ENCODE measurements at places on chromosomes 5 and 9.

- DNase-seq = no peak
- peak overlapping the region; percentile 94 for H3K27ac ChIP-seq
- H3K27me3 ChIP-seq = peaks cover 2% of the 10 kb centered on the region
- peak overlapping the region; percentile 98 for H3K4me3 ChIP-seq
- H3K36me3 ChIP-seq = peaks cover 58% of the 10 kb centered on the region
- peaks cover 66% of the 10 kb centered on the region for H3K4me1 ChIP-seq
Measured at GRCh38 chr5:177428574-177429217, 2.2 kb downstream of the GRK6 start.

- no peaks in the 10 kb centered on the region for H3K36me3 ChIP-seq
- H3K27ac ChIP-seq = no peak overlapping the region
- H3K4me3 ChIP-seq = peak overlapping the region; percentile 35
- H3K4me1 ChIP-seq = peaks cover 11% of the 10 kb centered on the region
- DNase-seq = peak; percentile 30
- H3K27me3 ChIP-seq = no peaks in the 10 kb centered on the region
Measured at GRCh38 chr9:19493174-19493811, 84.5 kb downstream of the ACER2 start.

GRCh38 chr5:32734827-32735378 is 23.8 kb downstream of the NPR3 start:
- H3K4me1 ChIP-seq = no peaks in the 10 kb centered on the region
- H3K27me3 ChIP-seq = peaks cover 4% of the 10 kb centered on the region
- no peak overlapping the region for H3K27ac ChIP-seq
- H3K36me3 ChIP-seq = no peaks in the 10 kb centered on the region

GRCh38 chr9:128292009-128292408 is 15.9 kb downstream of the SWI5 start:
- H3K4me1 ChIP-seq = peaks cover 3% of the 10 kb centered on the region
- peaks cover 2% of the 10 kb centered on the region for H3K36me3 ChIP-seq
- H3K4me3 ChIP-seq = no peak overlapping the region
- no peaks in the 10 kb centered on the region for H3K27me3 ChIP-seq
- no peak for DNase-seq
- no peak overlapping the region for H3K27ac ChIP-seq

GRCh38 chr9:73923796-73924195 is 573.3 kb upstream of the RORB start:
- H3K27me3 ChIP-seq = no peaks in the 10 kb centered on the region
- no peaks in the 10 kb centered on the region for H3K36me3 ChIP-seq
- DNase-seq = no peak
- no peaks in the 10 kb centered on the region for H3K4me1 ChIP-seq

- no peaks in the 10 kb centered on the region for H3K36me3 ChIP-seq
- H3K4me1 ChIP-seq = peaks cover 48% of the 10 kb centered on the region
- DNase-seq = peak; percentile 52
- H3K27ac ChIP-seq = peak overlapping the region; percentile 92
- no peaks in the 10 kb centered on the region for H3K27me3 ChIP-seq
- peak overlapping the region; percentile 73 for H3K4me3 ChIP-seq
Measured at GRCh38 chr5:56480078-56480704, 247.1 kb upstream of the ANKRD55 start.

DNA sequence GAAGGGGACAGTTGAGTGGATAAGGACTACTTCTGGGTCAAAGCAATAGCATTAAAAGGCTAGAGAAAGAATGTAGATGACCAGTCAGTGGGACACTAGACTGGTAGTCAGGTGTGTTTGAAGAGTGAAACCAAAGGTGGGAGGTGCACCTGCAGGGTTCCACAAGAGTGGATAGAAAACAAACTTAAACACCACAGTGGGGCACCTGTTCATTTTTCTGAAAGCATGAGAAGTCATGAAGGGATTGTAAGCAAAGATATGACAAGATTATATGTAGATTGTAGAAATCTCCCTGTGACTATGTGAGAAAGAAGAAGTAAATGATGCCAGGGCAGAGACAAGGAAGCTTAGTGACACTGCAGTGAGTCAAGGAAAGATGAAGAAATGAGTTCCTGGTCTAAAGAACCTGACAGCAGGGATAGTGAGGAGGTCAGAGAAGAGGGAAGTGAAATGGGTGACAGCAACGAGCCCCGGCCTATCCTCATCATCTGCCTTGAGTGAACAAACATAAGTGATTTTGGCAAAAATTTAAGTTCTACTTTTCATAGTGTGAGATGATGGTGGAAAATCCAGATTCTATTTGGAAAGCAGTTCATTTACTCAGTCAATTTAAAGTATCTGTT is 296.9 kb downstream of the TLE4 start:
- H3K36me3 ChIP-seq = peaks cover 2% of the 10 kb centered on the region
- H3K27me3 ChIP-seq = no peaks in the 10 kb centered on the region
- no peak for DNase-seq
- H3K4me3 ChIP-seq = no peak overlapping the region

- no peak overlapping the region for H3K4me3 ChIP-seq
- H3K4me1 ChIP-seq = no peaks in the 10 kb centered on the region
- no peaks in the 10 kb centered on the region for H3K27me3 ChIP-seq
Measured at GRCh38 chr5:109750463-109750862, 60.7 kb downstream of the MAN2A1 start.

DNA sequence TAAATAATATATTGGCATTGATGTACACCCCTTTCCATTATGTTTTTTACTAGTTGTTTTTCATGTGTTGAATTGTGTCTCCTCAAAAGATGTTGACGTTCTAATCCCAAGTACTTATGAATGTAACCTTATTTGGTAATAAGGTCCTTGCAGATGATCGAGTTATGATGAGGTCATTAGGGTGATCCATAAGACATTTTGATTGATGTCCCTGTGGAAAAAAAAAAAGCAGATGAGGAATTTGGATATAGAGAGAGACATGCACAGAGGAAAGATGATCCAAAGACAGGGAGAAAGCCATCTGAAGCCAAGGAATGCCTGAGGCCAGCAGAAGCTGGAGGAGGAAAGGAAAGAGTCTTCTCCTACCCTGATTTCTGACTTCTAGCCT is 632.7 kb downstream of the TLR4 start:
- H3K36me3 ChIP-seq = no peaks in the 10 kb centered on the region
- no peak overlapping the region for H3K4me3 ChIP-seq
- no peak overlapping the region for H3K27ac ChIP-seq
- no peaks in the 10 kb centered on the region for H3K4me1 ChIP-seq
- DNase-seq = no peak
- no peaks in the 10 kb centered on the region for H3K27me3 ChIP-seq

GRCh38 chr5:151171529-151171928 is 13.9 kb upstream of the ANXA6 start:
- no peak overlapping the region for H3K4me3 ChIP-seq
- H3K36me3 ChIP-seq = peaks cover 2% of the 10 kb centered on the region
- H3K27ac ChIP-seq = no peak overlapping the region

All from T-helper 2 cell treated with Interferon-gamma antibody and Interleukin-4, amounts not matched to agents 5 μg/mL and 100 μg/mL, for 36 hours (primary cell).